ENCODE measurements at places on chromosomes 5 and 9.

DNA sequence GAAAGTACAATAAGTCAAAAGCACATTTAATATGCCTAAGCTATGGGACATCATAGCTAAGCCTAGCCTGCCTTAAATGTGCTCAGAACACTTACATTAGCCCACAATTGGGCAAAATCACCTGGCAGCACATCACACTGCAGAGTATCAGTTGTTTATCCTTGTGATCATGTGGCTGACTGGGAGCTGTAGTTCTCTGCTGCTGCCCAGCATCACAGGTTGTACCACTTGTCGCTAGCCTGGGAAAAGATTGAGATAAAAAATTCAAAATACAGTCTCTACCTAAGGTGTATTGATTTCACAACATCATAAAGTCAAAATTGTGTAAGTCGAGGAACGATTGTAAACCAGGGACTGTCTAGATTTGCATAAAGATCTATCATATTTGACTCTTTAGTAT lies 58.6 kb downstream of the CAMK4 start:
- DNase-seq = no peak

- no peak for DNase-seq
Observed at GRCh38 chr9:104899759-104900247, 28.2 kb downstream of the ABCA1 start.

GRCh38 chr5:32131604-32132003 lies 42.5 kb downstream of the GOLPH3 start:
- DNase-seq = no peak

- DNase-seq = no peak
Observed at GRCh38 chr5:142242272-142242671, 82.5 kb downstream of the SPRY4 start.

DNA sequence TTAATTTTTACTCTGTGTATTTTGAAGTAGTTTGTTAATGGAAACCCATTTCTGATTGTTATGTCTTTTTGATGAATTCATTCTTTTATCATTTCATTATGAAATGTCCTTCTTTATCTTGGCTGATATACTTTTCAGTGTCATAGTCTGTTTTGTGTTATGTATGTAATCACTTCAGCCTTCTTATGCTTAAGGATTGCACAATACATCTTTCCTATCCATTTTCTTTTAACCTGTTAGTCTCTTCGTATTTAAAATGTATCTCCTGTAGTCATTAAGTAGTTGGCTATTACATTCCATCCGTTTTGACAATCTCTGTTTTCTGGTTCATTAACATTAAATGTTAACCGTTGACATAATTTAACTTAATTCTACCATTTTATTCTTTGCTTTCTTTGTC lies 344.6 kb upstream of the CTNND2 start:
- no peak for DNase-seq

- DNase-seq = no peak
Observed at GRCh38 chr5:5178136-5178535, 38.0 kb downstream of the ADAMTS16 start.

- DNase-seq = no peak
Observed at GRCh38 chr5:61994171-61994570, 311.8 kb upstream of the KIF2A start.

DNA sequence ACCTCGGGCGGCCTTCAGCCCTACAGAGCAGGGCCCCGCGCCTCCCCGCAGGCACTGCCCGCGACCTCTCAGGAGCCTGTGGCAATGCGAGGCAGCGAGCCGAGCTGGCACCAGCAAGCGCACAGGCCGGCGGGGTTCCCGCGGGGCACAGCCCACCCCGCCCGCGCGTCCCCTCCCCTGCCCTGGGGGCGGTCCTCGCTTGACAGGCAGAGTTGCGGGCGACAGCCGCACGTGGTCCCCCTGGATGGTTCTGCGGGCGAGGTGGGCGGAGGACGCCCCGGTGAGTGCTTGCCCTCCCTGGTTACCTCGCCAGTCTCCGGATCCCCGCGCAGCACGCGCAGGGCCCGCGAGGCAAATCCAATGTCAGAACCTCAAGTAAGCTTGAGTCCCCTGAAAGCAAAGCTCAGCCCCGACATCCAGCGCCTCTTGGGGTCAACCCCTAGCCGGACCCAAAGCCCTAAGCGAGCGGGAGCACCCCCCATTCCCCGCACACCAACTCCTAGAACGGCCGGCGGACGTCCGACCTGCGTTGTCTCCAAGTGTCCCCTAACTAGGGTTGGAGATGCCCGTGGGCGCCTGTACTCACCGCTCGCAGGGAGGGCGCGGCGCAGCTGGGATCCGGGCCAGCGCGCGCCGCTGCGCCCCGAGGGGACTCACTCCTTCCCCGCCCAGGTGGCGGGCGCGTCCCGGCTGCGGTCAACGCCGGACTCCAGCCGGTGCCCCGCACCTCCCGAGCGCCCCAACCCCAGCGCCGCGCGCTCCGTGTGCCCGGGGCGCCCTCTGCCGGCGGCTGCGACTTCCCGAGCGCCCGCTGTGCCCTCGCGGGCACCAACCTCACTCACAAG lies at the start of gene DRD1:
Gene DRD1, minus strand, starts transcription at position 123 of the 845 bp plus-strand sequence. CDS start 1,083 bp downstream, outside the sequence.
- DNase-seq = peak; percentile 42

- DNase-seq = no peak
Observed at GRCh38 chr9:115766370-115766955, 387.1 kb upstream of the PAPPA start.

- DNase-seq = peak; percentile 53
Observed at GRCh38 chr5:138438724-138439476, at the start of gene REEP2. Gene REEP2, plus strand, starts transcription at chr5:138439057. Its CDS starts 152 bp downstream, at chr5:138439209.

- DNase-seq = no peak
Observed at GRCh38 chr5:683551-684481, 9.3 kb downstream of the TPPP start.

DNA sequence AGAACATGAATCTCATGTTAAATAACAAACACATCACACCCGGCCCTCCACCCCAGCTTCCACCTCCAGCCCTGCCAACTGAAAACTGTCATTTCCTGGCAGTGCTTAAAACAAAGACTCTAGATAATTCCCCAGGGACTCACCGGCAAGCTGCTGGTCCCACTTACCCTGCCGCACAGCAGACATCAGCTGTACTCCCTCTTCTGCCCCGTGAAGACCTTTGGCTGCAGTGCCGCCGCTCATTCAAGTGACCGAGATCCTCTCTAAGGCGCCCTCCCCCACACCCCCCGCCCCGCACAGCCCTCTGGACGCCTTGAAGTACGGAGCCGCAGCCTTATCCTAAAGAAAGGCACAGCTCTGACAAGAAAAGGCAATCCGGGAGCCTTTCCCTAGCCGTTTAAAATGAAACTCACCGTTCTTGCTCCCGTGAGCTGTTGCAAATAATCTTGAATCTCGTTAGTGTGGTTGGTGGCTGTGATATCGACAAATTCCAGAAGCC lies 434 bp downstream of the GLRX start:
- no peak for DNase-seq

DNA sequence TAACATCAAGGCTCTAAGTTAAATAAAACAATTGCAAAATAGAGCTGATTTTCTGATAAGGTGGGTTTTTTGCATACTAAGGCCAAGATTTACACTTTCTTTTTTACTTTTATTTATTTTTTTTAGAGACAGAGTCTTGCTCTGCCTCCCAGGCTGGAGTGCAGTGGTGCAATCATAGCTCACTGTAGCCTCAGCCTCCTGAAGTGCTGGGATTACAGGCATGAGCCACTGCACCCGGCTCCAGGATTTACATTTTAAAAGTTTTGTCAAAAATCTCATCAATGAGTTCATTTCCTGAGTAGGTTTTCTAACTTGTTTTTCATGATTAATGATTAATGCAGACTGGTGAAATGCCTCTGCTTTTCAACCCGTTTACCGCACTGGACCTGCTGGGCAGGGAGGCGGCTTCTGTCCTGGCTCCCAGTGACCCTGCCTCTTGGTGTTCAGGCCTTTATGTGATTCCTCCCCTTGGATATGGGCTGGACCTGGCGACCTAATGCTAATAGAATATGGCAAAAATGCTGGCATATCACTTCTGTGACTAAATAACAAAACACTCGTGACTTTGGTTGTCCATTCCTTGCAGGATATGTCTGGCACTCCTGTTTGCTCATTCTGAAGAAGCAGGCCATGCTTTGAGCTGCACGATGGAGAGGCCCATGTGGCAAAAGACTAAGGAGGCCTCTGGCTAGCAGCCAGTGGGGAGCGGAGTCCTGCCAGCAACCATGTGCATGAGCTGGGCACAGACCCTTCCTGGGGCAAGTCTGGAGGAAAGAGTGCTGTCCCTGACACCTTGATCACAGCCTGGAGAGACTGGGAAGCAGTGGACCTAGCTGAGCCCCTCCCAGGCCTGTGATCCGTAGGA lies 72.2 kb upstream of the PTCH1 start:
- no peak for DNase-seq

DNA sequence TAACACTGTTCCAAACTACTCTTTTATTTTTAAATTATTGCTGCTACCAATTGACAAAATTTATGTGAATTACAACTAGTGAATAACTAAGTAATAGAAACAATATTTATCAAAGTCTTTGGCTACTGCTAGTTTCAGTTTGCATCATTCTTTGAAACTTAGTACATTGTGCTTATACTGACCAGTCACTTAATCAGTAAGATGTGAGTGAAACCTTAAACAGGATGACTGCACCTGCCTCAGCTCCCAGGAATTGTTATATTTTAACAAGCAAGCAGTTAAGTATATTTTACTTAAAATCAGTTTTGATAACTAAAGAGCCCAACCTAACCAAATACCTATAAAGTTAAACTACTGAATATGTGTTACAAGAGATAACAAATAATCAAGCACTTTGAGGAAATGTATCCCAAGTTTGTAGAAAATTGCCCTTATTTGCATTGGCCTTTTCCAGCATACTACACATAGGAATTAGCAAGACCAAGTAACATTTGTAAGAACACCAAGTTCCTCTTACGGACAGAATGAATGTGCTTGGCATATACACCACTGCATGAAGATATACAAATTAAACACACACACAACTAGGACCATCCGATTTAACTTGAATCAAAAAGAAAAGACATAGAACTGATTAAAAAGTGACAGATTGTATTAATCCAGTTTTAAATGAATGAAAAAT lies 545.5 kb upstream of the DAB2 start:
- no peak for DNase-seq

DNA sequence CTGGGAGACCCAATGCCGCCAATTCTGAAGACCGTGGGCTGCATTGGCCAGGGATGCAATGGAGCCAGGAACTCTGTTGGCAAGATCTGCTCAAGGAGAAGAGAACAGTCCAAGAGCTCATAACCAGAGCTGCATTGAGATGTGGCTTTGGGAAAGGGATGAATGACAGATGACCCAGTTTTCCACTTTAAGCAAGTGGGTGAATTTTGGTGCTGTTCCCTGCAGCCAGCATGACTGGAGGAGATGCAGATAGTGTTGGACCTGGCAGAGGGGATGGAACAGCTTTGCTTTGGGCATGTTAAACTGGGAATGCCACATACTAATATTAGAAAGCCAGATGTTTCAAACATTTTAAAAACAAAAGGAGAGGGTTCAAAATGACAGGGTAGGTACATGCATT lies 143.1 kb downstream of the FSTL4 start:
- no peak for DNase-seq

DNA sequence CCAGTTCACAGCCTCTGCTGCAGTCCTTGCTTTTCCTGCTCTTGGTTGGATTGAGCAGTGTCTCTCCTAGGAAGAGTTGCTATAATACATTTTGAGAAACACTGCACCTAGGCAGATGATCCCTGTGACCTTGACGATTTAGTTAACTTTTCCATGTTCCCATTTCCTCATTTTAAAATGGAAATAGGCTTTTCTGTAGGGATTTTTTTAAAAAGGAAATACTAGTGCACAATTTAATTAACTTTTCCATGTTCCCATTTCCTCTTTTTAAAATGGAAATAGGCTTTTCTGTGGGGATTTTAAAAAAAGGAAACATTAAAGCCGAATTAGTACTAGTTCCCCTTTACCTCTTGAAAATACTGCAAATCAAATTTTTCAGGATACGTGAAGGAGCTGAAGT lies 4.7 kb downstream of the ATP6V0E1 start:
- no peak for DNase-seq

DNA sequence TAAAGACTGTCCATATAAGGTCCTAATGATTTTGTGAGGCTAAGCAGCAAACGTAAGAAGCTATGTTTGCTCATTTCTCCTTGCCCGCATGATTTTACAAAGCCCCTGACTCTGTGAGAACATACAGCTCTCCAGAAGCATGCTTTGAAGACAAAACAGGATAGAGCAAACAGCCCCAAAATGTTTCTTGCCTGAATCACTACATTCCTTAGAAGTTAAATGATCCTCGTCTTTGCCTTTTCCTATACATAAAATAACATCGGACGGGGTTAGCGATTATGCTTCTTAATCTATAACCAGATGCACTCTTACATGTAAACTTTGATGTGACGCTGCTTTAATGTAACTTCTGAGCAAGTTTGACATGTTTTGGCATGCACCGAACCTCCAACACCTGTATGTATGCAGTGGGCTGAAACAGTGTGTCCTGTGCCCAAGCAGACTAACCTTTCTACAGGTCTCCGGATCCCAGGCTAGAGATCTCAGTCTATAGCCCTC lies 353.7 kb downstream of the CETN3 start:
- no peak for DNase-seq

DNA sequence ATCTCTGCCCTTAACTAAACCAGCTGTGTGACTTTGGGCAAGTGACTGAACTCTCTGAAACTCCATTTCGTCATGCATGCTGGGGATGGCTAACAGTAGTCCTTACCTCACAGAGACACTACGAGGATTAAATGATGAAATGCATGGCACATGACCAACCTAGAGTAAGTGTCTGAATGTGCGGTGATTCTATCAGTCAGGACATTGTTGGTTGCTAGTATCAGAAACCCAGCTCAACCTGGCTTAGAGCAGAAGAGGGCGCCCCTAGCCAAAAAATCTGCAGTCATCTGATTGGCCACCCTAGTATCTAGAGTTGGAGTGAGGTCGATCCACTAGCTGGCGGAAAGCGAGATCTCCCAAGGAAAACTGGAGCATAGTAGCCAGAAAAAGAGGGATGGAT lies 25.2 kb downstream of the NEURL1B start:
- DNase-seq = no peak

- DNase-seq = no peak
Observed at GRCh38 chr9:128361296-128361985, 9.7 kb upstream of the URM1 start.

DNA sequence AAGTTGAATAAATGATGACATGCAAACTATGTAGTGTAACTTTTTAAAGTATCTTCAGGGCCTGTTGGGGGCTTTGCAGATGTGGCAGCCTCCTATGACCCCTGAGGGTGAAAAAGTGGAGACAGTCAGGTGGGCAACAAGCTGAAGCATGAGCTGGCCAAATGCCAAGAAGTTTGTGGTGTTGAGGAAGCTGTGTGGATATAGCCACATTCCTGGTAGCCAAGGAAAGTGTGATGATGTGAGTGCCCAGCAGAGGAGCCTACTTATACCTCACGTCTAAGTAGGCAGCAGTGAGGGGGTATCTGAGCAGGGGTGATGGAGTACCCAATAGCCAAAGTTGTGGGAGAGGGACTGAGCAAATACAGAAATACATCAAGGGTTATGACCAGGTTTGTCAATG lies 621.2 kb upstream of the CDH6 start:
- no peak for DNase-seq

GRCh38 chr5:160303690-160304089 lies 8.7 kb downstream of the CCNJL start:
- no peak for DNase-seq

DNA sequence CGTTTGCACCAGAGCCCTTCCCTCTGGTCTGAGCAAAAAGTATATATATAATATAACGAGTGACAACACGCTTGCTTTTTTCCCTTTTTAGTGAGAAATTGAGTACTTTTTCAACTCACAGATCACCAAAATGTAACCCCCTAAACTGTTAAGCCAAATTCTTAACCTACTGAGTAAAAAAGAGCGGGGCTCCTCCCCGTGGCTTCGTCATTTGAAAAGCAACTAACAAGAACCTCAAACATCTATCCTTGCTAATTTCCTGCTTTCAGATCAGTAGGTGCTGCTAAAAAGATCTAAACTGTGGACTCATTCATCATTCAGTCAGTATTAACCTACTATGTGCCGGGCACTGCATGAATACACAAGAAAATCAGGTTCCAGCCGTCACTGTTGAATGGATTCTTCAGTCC lies 1.0 kb upstream of the PTBP3 start:
- DNase-seq = peak; percentile 19
